ENCODE measurements at places on chromosomes 2 and 18. TPM values are rescaled to one million over a fixed set of nuclear protein-coding genes. Genes with fewer than 3 reads are reported as not detected.

Gene GALNT5
- 30.1 TPM for total RNA-seq

Gene LPIN2
- total RNA-seq: 17.8 TPM

Gene CCDC68
- total RNA-seq: under 0.01 TPM

Gene TWIST2
- total RNA-seq: 73.3 TPM

Gene C1QL2
- not detected for total RNA-seq

Gene VIT
- total RNA-seq: 10.0 TPM

Gene ALLC
- total RNA-seq: not detected

Gene HOXD12
- total RNA-seq: not detected

Gene TUBA4B
- under 0.01 TPM for total RNA-seq

Gene GAREM2
- 0.47 TPM for total RNA-seq

Gene GCC2
- total RNA-seq: 14.1 TPM

Gene SNED1
- total RNA-seq: 114 TPM

Gene PROC
- not detected for total RNA-seq

Gene RAPGEF4
- 1.9 TPM for total RNA-seq

Gene ORC2
- 9.2 TPM for total RNA-seq

Gene DYSF
- total RNA-seq: not detected

Gene ANKRD36
- total RNA-seq: 41.6 TPM

Gene ERICH2
- 1.2 TPM for total RNA-seq

Gene RTP5
- not detected for total RNA-seq

Gene RFTN2
- total RNA-seq: 3.6 TPM

Gene CRYGC
- not detected for total RNA-seq

Gene VWA3B
- 0.16 TPM for total RNA-seq

Gene SERPINB3
- total RNA-seq: not detected

Gene HOXD4
- total RNA-seq: not detected

Gene ESPNL
- 0.60 TPM for total RNA-seq

Gene AMER3
- total RNA-seq: under 0.01 TPM

Gene TEX44
- not detected for total RNA-seq

Gene COL3A1
- 3,691 TPM for total RNA-seq

Gene NFATC1
- 3.1 TPM for total RNA-seq

Gene PPP4R3B
- total RNA-seq: 26.0 TPM

Gene TXNDC2
- 0.16 TPM for total RNA-seq

Gene WNT6
- total RNA-seq: not detected
